ENCODE measurements at places on chromosomes 3 and 15.

DNA sequence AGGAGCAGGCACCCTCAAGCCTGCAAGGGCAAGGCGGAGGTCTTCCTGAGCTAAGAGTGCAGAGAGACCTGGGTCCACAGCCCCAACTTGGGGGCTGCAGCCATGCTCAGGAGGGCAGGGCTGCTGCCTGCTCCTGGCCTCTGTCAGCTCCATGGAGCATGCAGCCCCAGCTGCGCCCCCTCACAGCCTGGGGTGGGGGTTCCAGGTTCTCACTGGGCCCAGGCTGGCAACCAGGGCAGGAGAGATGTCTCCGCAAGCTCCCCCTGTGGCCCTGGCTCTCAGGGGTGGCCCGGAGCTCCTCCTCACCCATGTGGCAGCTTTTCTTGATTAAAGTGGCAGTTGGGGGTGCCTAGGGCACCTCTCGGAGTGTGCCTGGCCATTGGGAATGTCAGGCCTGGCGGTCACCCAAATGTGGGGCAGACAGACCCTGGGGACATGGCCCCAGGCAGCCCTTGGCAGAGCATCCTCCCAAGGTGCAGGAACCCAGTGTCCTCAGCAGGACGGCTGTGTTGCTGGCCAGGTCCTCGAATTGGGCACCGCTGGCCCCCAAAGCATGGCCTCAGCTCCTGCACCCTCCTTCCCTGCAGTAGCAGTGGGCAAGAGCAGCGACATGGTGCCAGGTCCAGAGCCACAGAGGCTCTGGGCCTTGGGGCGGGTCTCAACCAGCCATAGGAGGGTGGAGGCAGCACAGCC lies 210.1 kb upstream of the MLF1 start:
- DNase-seq: no peak

- no peak for DNase-seq
These were observed 2.0 kb downstream of the SNRK start for GRCh38 chr3:43288366-43288765.

DNA sequence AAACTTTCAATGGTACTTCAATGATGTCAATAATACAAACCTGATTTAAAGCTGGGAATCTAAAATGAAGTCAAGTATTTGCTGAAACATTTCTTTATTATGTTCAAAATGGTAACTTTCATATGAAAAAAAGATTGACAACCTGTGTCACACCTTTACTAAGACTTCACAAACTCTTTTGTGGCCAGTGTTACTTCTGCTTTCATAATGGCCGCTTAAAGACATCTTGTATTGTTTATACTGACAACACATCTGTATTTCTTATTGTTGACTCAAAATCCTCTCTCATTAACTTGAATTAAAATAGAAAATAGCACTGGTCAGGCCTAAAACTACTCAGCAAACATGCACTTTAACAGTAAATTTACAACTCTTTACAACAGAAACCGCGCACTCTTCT lies 312.3 kb upstream of the CNTN6 start:
- DNase-seq: no peak

DNA sequence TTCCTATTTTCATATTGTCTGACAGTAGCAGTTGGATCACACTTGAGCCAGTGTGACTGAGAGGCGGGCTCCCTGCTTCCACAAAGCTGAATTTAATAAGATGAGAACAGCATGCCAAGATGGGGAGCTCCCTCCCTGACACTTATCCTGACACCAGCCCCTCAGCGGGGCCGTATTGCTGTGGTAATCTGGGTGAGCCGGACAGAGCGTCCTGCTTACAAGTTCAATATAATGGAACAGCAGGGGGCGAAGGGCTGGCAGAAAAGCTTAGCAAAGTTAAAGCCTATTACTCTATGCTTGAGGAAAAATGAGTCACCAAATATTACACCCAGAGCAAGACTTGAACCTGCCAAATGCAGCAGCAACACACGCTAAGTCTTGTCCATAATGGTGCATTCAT lies 163.8 kb upstream of the CMC1 start:
- no peak for DNase-seq

DNA sequence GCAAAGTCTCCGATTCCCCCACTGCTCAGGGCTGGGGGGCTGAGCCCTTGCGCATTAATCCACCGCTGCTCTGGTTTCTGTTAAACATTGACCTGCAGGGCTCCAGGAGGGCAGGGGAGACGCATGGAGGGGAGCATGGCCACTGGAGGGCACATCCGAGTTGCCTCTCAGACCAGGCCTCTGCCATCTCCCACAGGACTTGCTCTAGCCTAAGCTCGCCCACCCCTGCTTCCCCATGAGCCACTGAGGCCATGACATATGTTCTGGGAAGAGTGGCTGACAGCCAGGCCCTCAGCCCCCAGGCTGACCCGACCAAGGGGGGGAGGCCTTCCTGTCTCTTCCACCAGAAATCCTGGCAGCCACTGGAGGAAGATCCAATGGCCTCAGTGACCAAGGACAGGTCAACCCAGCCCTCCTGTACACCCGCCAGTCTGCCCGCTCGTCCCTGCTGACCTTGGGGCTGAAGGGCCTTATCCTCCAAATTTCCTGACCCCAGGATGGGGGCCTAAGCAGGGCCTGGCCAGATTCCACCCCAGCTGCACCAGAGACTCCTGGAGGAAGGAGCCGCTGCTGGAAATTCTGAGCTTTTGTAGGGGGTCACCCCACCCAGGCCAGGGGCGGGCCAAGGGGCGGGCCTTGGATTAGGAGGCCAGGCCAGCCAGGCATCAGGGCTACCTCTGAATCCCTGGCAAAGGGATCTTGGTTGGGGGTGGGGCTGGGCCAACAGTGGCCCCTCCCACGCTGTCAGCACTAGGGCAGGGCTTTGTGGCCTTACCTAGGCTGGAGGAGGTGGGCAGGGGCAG lies at the start of gene HYAL1:
TSS of gene HYAL1 (minus strand) at position 562 of the 803 bp plus-strand sequence. CDS start 618 bp downstream, outside the sequence.
- DNase-seq: no peak

DNA sequence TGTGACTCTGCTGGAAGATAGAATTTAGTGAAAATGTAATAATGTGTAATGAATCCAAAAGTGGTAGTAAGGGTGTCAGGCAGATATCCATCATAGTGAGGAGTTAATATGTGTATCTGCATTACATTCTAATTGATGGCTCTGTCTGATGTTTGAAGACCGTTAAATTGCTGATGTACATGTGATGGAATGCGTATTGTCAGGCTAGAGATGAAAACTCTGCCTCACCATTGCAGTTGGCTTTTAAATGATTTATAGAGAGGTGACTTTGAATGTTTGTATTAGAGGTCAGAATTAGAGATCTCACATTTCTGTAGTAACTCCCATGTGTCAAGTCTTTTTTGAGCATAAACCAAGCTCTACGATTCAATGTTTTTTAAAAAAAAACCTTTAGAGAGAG lies 234.6 kb downstream of the NAALADL2 start:
- DNase-seq: no peak

DNA sequence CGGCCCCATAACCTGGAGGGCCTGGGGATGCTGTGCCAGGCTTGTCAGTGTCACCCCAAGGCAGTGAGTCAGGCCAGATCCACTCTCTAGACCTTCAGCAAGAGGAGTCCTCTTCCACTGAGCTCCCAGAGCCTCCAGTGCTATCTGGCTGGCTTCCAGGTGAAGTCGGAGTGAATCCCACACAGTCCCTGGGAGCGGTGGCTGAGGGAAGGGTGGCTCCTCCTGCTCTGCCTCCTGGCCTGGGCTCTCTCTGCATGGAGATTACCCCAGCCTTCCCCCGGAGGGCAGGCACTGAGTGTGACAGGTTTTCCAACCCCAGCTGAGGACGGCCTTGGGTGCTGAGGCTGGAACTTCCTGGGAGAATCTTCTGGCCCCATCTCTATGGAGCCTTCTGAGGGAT lies 82.7 kb downstream of the EPHB1 start:
- DNase-seq: no peak

GRCh38 chr3:148727231-148727630 lies 29.5 kb downstream of the AGTR1 start:
- no peak for DNase-seq

GRCh38 chr3:46604127-46604526 lies 8.2 kb upstream of the FAM240A start:
- DNase-seq: no peak

- no peak for DNase-seq
These were observed 228.8 kb upstream of the PPP2R3A start for GRCh38 chr3:135736740-135737139.

DNA sequence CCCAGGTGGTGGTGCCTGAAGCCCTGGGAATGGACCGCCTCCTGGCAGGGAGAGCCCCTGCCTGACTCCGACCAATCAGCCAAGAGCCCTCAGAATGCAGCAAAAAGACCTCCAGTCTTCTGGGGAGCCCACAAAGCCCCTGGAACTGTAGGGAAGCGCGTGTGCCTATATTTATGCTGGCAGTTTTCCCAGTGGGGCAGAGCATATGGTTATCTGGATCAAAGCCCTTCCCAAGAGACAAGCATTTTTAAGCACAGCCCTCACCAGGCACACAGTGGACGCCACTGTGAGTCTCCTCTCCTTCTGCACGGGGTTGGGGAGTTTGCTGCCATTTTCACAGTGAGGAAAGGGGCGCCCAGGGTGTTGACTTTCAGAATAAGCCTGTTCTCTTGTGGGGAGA lies 80.9 kb upstream of the RPL32 start:
- DNase-seq: no peak

- no peak for DNase-seq
These were observed 421.3 kb downstream of the FOXP1 start for GRCh38 chr3:71162221-71162620.

DNA sequence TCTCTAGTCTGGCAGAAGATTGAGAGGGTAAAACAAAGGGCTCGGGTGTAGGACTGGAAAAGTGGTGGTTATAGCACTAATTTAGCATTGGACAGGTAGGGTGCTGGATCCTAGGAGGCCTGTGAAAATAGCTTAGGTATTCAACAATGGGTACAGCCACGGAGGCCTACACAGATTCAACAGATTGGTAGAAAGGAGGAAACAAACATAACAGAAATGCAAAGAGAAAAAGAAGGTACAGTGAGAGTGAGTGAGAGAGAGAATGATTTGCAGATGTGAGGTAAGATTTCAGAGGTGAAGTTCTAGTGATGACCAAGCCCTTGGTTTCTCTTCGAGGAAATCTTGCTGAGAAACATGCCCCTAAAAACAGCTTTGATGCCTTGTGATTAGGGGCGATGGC lies 37.9 kb downstream of the ADIPOQ start:
- DNase-seq: no peak

DNA sequence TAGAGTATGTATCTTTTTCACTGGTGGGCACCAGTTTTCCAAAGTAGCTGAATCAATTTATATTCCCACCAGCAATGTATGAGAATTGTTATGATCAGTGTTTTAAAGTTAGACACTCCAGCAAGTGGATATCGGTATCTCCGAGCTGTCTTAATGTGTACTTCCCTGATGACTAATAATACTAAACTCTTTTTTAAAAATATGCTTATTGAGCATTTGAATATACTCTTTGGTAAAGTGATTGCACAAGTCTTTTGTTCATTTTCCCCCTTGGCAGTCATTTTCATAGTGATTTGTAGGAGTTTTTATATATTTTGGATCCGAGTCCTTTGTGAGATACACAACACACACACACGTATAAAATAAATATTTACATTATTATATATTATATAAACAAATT lies 12.5 kb upstream of the FEM1B start:
- no peak for DNase-seq

GRCh38 chr3:173893835-173894234 lies 496.3 kb downstream of the NLGN1 start:
- DNase-seq: no peak

DNA sequence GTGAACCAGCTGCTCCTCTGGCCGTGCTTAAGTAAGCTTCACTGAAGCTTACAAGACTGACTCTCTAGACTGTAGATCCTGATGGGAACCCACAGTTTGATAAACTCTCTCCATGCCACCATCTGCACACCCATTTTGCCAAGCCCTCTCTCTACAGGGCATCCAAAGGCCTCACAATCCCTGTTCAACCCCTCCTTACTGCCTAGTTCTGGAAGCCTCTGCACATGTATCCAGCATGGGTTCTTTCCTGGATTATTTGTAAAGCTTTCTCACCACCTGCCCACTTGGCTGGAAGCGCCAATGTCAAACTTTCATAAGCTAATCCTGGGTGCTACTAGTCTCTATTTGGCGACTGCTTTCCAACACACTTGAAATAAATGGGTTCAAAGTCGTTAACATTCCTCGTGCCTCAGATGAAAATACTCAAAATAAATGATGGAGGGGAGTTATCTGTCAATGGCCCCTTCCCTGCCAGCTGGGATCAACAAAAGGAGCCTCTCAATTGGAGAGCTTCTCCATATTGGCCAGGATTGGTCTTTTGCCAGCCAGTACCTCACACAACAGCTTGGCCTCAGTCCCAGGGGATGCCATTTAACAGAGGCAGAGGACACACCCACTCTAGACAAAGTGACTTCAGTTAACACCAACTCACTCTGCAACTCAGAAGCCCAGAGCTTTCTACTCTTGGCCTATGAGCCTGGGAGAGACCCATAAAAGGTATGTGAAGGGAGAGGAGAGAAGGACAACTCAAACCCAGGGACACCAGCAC lies 48.1 kb downstream of the SH3BP5 start:
- peak; percentile 83 for DNase-seq

DNA sequence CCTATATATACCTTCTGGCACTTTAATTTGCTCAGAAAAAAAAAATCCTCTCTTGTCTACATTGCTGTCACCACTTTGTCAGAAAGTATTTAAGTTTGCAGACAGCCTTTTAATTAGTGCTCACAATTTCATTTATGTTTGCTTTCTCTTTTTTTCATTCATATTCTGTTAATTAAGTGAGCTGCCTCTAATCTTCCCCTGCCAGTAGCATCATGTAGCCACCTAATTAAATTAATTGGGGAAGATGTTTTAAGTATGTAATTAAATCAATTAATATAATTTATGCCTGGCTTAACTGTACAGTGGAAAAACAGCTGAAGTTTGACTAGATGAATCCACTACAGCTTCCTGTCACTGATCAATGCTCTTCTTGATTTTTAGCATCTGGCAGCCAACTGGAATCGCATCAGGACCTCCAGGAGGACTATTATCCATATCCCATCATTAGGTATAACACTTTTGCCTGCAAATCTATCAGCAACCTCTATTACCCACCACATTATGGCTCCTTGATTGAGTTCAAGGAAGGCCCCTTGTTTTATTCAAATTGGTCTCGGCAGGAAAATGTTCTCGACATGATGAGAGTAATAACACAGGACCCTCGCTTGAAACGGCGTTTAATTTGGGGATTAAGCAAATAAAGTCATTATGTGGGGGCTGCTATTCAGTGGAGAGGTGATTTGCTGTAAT lies 118.5 kb downstream of the IQCH start:
- no peak for DNase-seq

DNA sequence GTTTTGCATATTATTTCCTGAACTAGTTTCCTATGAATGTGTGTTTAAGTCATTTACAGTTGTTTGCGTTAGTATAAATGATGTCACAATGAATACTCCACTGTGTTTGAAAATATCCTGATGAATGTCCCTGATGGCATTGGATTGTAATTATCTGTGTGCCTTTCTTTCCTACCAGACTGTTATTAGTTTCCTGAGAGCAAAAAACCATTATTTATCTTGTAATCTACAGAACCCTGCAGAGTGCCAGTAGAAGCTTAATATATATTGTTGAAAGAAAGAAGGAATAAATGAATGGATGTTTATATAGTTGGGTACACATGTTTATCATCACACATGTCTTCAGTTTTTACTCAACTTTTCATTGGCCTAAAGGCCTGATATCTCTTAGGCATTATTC lies 312.6 kb downstream of the AGBL1 start:
- no peak for DNase-seq

Measured in NCI-H187 (cell line).